ENCODE measurements at places on chromosomes 11 and 22.

DNA sequence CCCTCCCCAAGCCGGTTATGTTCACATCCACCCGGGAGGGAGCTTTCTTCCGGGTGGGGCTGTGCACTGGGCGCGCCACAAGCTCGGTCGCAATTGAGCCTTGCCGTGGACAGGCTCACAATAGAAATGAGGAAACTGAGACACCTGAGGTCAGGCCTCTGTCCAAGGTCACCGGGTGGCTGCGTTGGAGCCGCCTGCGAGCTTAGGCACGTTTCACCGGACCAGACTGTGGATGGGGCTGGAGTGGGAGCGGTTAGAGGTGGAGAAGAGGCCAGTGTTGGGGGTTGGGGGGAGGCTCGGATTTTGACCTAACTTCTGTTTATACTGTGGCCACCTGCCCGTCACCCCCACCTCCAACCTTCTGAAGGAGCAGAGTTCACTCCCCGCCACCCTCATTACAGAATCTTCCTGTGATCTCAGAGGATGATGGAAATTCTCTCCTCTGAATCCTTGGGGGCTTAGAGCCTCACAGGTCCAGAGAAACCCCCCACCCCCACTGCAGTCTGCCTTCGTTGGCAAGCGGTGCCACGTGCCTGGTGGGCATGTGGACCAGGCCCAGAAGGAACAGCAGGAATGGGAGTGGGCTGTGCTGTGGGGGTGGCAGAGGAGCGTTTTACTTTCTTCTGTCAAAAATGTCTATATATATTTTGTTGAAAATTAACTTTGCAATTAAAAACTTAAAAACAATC, 631 bp upstream of the NPTXR start:
- no peak for DNase-seq

GRCh38 chr11:2912498-2912897, 16.7 kb downstream of the PHLDA2 start:
- DNase-seq = peak; percentile 87

DNA sequence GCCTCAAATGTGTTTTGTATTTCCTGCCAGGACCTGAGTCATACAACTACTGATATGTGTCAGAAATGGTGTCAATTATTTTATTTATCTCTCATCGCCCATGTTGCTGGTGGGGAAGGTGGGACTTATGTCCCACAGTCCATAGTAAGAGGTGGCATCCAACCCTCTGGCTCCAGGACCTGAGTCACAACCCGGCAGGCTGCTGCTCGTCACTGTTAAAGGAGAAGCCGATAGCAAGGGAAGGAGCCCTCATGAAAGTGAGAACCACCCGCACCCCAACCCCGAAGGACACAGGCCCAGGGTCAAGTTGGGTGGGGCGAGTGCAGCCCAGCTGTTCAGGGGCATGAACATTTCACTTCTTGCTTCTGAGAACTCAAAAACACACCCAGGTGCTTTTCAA, 33.1 kb upstream of the TP53I11 start:
- DNase-seq = no peak

DNA sequence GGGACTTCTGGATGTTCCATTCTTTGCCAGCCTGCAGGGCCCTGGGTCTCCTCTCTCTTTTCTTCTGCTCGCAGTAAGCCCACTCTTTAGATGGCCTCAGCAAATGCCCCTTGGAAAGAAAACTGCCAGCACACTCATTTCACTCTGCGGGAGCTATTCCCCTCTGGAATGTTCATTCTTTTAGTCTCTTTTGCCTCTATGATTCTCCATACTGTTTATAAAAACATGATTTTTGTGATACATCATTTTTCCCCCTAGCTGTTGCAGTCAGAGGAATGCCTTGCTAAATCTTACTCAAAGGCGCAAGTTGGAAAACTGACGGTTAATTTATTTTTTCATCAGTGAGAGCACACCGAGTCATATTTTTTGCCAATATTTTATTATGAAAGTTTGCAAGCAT, 184.9 kb downstream of the SNX19 start:
- DNase-seq = no peak

- no peak for DNase-seq
Observed at GRCh38 chr11:125451400-125452124, 44.5 kb downstream of the FEZ1 start.

- DNase-seq = peak; percentile 84
Observed at GRCh38 chr22:36330655-36331305, 57.0 kb downstream of the MYH9 start.

GRCh38 chr11:22920939-22921565, 60.8 kb upstream of the CCDC179 start:
- DNase-seq = peak; percentile 53

- no peak for DNase-seq
Observed at GRCh38 chr22:47381240-47381639, 618.8 kb downstream of the TBC1D22A start.

DNA sequence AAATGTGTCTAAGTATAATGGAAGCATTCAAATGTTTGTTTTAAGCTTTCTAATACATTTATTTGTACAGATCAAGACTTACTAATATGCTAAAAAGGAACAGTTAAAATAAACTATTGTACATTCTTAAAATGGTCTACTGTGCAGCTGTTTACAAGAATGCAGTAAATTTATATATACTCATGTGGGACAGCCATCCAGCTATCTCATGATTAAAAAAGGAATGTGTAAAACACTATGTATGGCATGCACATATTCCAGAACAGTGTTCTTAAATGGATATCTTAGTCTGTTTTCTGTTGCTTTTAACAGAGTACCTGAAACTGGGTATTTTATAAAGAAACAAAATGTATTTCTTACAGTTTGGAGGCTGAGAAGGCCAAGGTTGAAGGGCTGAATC, 30.2 kb upstream of the CSTF3 start:
- DNase-seq = no peak

DNA sequence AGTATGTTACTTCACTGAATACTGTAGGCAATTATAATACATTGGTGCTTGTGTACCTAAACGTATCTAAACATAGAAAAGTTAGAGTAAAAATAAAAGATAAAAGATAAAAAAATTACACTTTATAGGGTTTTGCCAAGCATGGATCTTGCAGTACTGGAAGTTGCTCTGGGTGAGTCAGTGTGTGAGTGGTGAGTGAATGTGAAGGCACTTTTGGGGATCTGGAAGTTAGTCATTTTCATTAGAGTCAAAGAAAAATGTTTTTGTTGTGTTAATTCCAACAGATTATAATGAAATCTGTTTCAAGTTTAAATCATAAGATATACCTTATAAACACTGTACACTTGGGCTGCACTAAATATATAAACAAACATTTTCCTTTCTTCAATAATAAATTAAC, 3.3 kb downstream of the SLC22A25 start:
- DNase-seq = no peak

DNA sequence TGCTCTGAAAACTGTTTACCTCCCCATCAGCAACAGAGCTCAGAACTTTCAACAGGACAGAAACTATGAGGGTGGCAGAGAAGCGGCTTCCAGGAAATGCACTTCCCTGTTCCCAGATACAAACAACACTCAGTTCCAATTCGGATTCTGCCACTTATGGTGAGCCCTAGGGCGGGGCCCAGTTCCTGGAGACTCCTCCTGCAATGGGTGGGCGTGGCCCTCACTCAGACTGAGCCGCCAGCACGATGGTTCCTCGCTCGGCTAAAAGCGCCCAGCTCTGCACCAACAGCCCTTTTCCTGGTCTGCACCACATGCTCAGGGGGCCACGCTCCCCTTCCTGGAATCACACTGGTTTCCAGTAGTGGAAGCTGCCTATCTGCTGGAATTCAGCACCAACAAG, 314.1 kb downstream of the CTTN start:
- no peak for DNase-seq

DNA sequence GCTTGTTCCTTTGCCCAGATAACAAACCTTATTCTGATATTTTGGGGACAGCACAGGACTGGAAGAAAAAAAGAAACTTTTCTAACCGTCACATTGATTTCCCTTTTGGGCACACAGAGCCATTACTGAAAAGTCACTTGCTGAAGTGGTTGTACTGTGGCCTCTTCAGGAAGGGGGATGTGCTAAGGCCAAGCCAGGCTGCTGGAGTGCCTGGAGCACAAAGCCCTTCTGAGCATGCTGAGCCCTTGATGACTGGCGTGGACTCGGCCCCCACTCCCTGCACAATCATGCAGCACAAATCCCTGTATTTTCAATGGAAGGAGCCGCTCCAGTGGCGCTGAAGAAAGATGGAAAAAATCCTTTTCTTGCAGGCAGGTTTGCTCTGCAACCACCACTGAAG, 164.2 kb downstream of the NTM start:
- DNase-seq = no peak

- DNase-seq = no peak
Observed at GRCh38 chr22:46209262-46209661, 40.8 kb downstream of the CDPF1 start.

- DNase-seq = peak; percentile 12
Observed at GRCh38 chr11:94424662-94425061, 23.4 kb upstream of the GPR83 start.

- no peak for DNase-seq
Observed at GRCh38 chr11:77138106-77138649, 10.1 kb downstream of the MYO7A start.

DNA sequence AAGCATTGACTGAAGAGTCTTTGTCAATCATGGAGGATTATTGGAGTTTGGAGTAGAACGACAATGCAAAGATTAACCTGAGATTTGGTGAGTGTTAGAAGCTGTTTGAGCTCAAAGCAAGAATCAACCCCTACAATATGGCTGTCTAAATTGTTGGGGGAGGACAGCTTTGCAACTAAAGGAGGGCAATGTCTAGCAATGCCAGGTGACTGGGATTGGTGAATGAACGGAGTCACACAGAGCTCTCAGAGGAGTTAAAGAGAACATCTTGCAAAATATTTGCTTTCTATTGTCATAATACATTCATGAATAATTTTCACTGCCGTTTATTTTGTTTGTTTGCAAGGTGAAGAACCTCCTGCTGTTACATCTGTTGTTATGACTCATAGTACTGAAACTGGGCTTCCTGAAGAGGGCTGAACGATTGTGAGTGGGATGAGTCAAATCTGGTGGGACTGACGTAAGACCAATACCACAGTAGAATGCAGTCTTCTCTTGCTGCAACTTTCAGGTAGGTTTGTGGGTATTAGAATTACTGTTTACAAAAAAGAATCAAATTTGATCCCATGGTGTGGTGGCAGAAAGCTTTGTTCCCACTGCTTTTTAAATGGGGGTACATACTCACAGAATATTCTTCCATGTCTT, 281.9 kb downstream of the CADM1 start:
- DNase-seq = peak; percentile 91

DNA sequence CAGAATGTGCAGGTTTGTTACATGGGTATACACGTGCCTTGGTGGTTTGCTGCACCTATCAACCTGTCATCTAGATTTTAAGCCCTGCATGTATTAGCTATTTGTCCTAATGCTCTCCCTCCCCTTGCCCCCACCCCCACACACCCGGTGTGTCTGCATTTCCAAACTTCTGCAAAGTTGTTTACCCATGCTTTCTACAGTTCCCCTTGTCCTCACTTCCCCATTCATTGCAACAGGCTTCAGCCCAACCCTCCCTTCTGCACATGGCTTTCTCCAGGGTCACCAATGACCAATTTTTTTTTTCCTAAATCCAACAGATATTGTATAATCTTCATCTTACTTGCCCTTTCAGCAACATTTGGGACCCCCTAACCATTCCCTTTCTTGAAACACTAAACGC, 32.0 kb upstream of the NUP50 start:
- no peak for DNase-seq

- DNase-seq = no peak
Observed at GRCh38 chr11:82842019-82842418, 58.2 kb downstream of the PRCP start.

DNA sequence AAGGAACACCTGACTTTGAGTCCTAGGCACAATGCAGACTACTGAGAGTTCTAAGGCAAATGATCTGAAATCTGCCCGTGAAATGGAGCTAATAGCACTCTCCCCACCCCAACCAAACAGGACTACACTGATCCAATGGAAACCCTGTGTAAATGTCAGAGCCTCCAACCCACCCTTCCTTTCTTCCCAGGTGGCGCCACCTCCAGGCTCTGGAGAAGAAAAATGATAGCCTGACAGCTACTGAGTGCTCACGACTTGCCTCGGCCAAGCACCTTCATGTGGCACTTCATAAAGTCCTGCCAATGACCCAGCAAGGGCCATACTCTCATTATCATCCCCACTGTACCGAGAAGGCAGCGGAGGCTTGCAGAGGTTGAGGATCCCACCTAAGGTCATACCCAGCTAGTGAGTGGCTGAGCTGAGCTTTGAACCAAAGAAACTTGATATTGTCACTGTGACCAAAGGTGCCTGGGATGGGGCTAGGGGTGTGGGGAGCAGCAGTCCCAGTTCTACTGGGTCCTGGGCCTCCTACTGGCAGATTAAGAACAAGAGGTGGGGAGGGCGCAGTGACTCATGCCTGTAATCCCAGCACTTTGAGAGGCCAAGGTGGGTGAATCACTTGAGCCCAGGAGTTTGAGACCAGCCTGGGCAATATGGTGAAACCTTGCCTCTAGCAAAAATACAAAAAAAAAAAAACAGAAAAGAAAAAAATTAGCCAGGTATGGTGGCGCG, 20.5 kb downstream of the TST start:
- no peak for DNase-seq

- no peak for DNase-seq
Observed at GRCh38 chr22:28239941-28240340, 320.9 kb upstream of the PITPNB start.

DNA sequence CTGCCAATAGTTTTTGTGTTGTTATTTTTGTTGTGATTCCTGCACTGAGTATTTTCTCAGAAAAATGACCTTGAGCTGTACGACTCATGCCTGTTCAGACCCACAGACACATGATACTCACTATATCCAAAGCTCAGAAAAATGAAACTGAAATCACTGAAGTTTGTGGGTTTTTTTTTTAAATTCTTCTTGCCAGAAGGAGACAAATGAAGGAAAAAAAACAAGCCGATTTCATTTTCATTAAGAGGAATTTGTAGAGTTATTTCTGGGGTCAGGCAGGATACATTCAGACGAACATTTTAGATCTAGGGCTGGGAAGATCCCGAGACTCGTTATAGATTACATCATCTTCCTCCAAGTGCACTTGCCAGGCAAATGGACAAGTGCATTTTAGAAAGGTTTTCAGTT, 60.4 kb downstream of the BMAL1 start:
- DNase-seq = peak; percentile 60

GRCh38 chr11:32305460-32305859, 129.9 kb downstream of the WT1 start:
- DNase-seq = no peak

DNA sequence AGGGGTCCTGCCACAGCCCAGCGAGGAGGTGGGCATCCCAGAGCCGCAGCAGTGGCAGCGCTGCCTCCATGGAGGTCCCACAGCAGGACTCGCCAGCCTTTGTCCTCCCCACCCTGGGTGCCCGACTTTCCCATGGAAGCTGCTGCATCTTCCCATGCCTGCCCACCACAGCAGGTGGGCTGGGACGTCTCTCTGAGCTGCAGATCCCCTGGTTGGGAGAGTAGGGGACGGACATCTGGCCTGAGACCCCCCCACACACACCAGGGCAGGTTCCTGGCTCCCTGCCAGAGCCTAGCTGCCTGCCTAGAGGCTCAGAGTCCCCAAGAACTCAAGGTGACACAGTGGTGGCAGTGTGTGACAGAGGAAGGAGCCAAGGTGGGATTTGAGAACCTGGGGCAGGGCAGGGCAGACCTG, 21.5 kb upstream of the PRR5 start:
- DNase-seq = no peak
